ENCODE measurements at places on chromosomes 1 and 21.

DNA sequence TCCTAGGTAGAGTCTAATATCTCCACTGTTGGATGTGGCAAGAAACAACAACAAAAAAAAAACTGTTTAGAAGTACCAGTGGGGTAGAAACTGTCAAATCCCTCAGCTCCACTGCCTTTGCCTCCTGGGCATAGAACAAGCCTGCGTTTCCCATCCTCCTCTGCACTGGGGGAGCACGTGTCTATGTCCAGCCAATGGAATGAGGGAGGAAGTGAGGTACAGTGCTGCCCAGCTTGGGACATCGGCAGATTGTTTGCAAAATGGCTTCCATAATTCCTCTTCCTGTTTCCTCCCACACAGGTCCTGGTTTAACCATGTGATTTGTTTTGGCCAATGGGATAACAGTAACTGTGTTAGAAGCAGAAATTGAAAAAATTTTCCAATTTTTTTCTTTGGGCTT lies 39.1 kb downstream of the PSMG1 start:
- peak; percentile 22 for DNase-seq

- peak; percentile 86 for DNase-seq
These were observed 2.8 kb downstream of the IFI16 start for GRCh38 chr1:159012495-159012894.

DNA sequence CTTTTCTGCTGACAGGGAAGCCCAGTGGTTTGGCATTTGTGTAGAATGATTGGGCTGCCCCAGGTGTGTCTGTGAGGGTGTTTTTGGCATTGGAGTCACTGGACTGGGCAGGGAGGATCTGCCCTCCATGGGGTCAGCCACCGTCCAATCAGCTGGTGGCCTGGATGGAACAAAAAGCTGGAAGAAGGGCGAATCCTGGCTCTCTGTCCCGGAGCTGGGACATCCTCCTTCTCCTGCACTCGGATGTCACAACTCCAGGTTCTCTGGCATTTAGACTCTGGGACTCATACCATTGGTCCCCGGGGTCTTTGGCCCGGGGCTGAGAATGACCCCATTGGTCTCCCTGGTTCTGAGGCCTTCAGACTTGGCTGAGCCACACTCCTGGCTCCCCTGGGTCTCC lies 11.2 kb downstream of the SPSB1 start:
- DNase-seq = no peak

DNA sequence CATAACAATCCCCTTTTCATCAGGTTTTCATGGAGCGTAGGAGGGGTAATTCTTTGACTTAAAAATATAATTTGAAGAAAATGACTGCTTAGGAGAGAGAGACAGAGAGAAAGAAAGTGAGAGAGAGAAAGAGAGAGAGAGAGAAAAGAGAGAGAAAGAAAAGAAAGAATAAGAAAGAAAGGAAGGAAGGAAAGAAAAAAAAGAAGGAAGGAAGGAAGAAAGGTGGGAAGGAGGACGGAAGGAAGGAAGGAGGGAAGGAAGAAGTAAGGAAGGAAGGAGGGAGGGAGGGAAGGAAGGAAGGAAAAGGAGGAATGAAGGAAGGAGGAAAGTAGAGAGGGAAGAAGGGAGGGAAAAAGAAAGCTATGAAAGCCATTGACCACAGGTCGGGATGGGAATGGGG lies 10.8 kb upstream of the DEGS1 start:
- DNase-seq = no peak

- DNase-seq = no peak
These were observed 2.0 kb downstream of the ATF3 start for GRCh38 chr1:212610575-212610967.

DNA sequence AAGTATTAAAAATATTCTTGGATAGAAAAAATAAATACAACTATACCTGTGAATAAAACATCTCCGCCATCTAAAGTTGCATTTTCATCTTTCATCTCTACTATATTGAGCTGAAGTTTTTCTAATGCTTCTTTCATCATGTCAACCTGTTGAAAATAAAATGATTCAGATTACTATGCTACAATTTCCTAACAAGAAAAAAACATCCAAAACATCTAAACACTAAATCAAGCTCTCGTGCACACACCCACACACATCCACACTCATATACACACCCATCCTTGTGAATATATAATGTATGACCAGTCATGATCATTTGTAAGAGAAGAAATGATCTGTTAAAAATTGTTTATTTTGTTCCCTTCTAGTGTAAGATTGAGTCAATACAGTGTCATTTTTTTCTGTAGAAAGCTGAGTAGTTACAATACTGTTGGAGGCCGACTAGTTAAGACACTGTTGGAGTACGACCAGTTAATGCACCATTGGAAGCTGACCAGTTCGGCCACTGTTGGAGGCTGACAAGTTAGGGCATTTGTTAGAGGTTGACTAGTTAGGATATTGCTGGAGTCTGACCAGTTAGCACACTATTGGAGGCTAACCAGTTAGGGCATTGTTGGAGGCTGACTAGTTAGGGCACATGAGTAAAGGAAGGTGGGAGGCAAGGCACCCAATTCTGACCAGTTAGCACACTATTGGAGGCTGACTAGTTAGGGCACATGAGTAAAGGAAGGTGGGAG lies 82.4 kb upstream of the BCL10 start:
- no peak for DNase-seq

DNA sequence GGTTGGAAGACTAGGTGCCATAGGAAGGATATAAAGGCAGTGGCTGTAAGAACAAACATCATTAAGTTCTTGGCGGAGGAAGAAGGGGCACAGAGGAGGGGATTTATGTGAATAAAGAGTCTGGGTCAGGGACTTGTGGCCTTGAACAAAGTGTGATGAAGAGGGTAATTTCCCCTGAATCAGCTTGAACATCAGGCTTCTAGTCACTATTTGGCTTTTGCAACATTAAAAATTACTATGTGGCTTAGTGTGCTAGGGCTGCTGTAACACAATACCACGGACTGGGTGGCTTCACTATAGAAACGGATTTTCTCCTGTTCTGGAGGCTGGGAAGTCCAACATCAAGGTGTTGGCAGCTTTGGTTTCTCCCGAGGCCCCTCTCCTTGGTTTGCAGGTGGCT lies 70.5 kb upstream of the CNIH3 start:
- no peak for DNase-seq

- no peak for DNase-seq
These were observed 618.6 kb downstream of the RWDD3 start for GRCh38 chr1:95852483-95853070.

DNA sequence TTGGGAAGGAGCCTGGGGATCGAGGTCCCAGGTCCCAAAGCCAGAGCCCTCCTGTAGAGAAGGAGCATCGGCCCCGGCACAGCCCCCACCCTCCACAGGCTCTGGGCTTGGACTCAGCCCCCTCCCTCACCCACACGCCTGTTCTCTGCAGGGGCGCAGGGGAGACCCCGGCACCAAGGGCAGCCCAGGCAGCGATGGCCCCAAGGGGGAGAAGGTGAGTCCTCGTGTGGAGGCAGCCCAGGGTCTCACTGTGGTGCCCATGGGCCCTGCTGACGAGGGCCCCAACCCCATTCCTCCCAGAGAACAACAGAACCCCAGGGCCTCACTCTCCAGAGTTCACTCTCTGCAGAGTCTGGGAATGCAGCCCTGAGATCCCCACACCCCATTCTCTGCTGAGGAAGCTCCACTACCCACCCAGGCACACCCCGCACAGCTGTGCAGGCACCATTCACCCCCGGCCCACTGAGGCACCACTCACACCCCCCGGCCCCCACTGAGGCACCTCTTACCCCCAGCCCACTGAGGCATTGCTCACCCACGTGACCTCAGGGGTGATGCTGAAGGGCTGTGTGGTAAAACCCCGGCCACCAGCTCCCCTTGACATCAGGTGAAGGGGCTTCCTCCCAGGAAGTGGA lies 21.8 kb downstream of the COL6A2 start:
- no peak for DNase-seq

DNA sequence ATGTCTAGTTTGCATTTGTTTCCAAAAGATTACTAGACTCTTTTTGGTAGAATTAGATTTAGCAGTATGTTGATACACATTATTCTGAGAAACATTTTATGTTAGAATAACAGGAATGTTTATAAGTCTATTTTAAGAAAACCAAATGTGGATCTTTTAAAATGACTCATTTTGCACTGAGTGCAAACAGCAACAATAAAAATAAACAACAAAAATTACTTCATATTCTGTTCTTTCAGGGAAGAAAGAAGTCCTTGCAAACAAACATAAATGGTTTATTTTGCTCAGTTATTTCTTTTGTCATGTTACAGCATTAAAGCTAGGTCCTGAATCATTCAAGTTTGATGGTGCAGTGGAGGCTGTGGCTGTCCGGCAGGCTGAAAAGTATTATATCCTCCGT lies 106.8 kb upstream of the TENT5C start:
- no peak for DNase-seq

- DNase-seq = no peak
These were observed 879 bp upstream of the PLPPR5 start for GRCh38 chr1:99005537-99005942.

GRCh38 chr21:33041981-33042380 lies 16.2 kb downstream of the OLIG2 start:
- no peak for DNase-seq

DNA sequence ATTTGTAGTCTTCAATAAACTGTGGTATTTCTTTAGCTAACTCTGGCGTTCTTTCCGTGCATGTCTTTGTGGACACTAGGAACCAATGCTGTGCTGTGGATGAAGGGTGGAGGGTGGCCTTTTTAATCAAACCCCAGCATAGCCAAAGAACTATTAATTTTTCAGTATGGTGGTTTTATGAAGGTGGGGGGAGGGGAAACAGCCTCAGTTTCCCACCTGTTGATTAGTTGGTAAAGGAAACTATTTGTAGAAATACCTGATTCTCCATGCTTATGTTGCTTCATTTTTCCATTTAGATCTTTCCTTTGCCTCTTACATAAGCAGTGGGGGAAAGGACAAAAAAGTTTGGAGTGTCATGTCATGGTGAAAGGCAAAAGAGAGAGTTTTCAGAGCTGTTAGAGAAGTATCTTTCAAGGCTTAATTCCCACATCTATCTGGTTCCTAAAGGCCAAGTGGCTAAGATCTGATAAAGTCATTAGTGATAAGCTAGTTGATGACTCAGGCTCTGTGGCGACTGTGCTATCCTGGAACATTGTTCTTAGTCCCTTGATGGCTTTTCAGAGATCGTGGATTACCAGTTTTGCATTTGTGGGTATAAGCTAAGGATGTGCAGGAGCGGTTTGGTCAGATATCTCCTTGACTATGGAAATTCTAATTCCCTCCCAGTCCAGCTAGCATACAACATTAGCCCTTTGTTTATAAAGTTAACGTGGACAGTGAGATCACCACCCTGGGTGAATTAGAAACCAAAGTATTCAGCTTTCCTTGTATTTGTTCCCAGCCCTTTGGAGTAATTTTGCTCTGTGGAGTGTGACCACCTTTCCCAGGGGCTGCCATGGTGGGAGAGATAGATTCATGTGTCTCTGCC lies 8.7 kb upstream of the HAX1 start:
- DNase-seq = no peak

GRCh38 chr1:67793562-67793961 lies 39.7 kb downstream of the GNG12 start:
- DNase-seq = no peak

- DNase-seq = peak; percentile 70
These were observed 70.1 kb downstream of the EPHB2 start for GRCh38 chr1:22780696-22781095.

DNA sequence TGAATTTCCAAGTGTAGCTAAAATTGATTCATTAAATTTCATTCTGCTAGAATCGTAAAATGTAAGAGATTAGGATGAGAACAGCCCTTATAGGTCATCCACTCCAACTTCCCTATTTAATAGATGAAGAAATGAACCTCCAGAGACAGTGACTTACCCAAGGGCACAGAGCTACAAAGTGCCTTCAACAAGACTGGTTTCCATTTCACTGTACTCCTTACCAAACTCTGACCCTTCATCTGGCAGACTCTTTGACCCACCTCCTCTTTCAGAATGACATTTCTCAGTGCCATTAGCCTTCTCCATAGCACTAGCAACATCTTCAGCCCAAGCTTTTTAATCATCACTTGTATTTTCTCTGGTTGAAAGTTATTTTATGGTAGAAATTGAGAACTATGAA lies 161.3 kb downstream of the NEK7 start:
- no peak for DNase-seq

DNA sequence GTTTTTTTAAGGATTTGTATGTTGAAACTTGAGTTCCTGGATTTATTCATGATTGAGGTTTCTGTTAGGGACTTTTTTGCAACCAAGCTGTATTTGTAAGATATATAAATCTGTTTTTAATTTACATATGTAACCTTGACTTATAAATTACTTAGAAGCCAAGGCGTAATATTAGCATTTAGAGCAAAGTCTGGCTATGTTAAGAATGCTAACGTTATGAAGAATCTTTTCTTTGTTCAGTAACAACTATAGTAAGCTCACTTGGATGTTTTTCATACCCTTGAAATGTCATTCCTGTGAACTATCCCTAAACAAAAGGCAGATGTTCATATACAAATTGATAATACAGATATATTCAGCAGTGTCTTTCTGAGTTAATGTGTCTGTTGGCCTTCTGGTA lies 155.3 kb downstream of the MAGI3 start:
- DNase-seq = no peak

- DNase-seq = no peak
These were observed 40.6 kb upstream of the ATP1A1 start for GRCh38 chr1:116332451-116332850.

GRCh38 chr1:161848676-161849075 lies 82.6 kb downstream of the ATF6 start:
- DNase-seq = no peak

- DNase-seq = no peak
These were observed 89.3 kb downstream of the PHTF1 start for GRCh38 chr1:113669988-113670387.

GRCh38 chr1:201545851-201546492 lies 7.0 kb downstream of the NAV1 start:
- DNase-seq = peak; percentile 50

DNA sequence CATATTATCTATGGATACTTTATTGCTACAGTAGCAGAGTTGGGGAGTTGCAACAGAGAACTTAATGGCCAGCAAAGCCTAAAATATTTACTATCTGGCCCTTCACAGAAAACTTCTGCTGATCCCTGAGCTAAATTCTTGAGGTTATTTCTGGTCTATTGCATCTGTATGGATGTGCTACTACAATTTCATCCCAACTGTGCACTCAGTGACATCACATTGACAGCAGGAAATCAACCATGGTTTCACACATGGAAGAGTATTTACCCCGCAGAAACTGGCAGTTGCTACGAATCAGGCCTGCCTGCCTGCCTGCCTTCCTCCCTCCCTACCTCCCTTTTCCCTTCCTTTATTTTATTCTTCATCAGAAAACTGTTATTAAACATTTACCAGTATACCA lies 12.1 kb downstream of the CLCA2 start:
- no peak for DNase-seq

DNA sequence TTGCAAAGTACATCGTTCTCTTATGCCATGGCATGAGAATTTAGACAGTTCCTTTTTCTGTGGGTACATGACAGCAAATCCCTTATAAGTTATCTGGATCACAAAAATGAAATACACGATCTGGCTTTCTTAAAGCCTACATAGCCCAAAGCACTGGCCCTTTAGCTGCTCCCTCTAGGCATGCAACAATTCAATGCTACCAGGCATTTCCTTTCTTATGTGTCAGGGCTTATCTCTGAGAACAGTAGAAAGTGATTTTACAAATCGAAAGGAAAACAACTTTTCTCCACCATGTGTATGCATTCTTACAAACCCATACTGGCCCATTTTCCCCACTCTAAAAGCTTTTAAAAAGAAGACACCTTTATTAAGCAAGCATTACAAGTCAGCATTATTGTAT lies 139.7 kb downstream of the GRIK1 start:
- no peak for DNase-seq

- DNase-seq = no peak
These were observed 1.6 kb upstream of the EFNA1 start for GRCh38 chr1:155125946-155126555.
